ENCODE measurements at places on chromosomes 6 and 20.

GRCh38 chr6:169975286-169975685 lies 223.9 kb downstream of the ERMARD start:
- no peak for DNase-seq

- no peak for DNase-seq
These were observed 48.9 kb downstream of the PHF20 start for GRCh38 chr20:35820715-35821114.

- no peak for DNase-seq
These were observed 296.3 kb downstream of the PREX1 start for GRCh38 chr20:48531505-48531904.

DNA sequence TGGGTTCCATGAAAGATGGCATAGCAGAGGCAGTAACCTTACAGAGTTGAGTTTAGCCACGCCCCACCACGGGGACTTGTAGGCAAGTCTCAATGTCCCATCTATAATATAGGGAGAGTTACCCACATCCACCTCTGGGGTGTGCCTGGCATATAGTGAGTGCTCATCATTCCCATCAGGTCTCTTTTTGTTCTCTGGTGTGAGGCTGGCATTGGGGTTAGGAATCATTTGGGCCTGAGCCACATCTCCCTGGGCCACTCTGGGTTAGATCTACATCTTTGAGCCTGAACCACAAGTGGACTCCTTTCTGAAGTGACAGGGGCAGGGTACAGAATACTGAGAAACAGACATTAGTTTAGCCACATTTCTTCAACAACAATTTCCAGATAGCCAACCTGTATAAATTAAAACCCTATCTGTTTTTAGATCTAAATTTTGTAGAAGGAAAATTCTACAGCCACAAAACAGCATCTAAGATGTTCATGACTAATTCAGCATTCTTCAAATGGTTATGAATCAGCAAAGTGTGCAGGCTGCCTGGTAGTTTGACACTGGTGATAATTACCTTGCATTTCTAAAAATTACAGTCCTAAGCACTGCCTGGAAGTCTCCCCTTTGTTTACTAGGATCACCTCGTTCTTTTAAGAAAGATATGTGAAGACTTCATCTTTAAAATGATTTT lies 20.1 kb downstream of the RNF24 start:
- no peak for DNase-seq

GRCh38 chr20:25624500-25624939 lies 706 bp upstream of the NANP start:
- no peak for DNase-seq

All from stimulated activated CD8-positive, alpha-beta memory T cell treated with anti-CD3 and anti-CD28 coated beads, Interleukin-7, amount 100 ng/mL, for 24 hours (primary cell).